Kidney (tissue), 22 donors: ENCODE measurements at places on chromosomes 6 and 20. TPM values are rescaled to one million over a fixed set of nuclear protein-coding genes. Genes with fewer than 3 reads are reported as not detected.

LIME1 gene
- polyA plus RNA-seq = 114 TPM

PGC gene
- polyA plus RNA-seq = 0.39 TPM

CCM2L gene
- 9.9 TPM for polyA plus RNA-seq

NHSL1 gene
- 4.4 TPM for polyA plus RNA-seq

EYS gene
- not detected for polyA plus RNA-seq

AGPAT4 gene
- 3.3 TPM for polyA plus RNA-seq

ZNF391 gene
- 1.5 TPM for polyA plus RNA-seq

DDX39B gene
- polyA plus RNA-seq = 183 TPM

- DNase-seq = no peak
Observed at GRCh38 chr20:31670371-31671228, 32.9 kb downstream of the COX4I2 start.

DNA sequence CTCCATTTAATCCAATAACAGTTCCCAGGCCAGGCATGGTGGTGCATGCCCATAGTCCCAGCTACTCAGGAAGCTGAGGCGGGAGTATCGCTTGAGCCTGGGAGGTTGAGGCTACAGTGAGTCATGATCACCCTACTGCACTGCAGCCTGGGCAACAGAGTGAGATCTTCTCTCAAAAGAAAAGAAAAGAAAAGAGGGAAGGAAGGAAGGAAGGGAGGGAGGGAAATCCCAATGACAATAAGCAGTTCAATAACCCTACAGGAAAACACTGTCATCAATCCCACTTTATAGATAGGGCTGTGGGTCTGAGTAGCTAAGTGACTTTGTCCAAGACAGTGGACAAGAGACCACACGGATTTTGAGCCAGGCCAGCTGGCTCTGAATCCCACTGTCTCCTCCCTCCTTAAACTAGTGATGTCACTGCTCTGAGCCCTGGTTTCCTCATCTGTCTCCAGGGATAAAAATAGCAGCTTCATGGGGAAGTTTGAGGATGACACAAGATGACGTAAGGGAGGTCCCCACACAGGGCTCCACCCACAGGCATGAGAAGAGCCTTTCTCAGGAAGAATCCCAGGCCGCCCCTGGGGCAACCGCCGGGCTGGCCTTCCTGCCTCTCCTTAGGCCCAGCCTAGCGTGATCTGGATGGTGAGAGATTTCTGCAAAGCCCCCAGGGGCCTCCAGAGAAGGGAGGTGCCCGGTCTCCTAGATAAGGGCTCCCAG lies 7.2 kb upstream of the TRIB3 start:
- DNase-seq = peak; percentile 76

GRCh38 chr6:152050451-152051195 lies 243.1 kb downstream of the ESR1 start:
- no peak for DNase-seq

DNA sequence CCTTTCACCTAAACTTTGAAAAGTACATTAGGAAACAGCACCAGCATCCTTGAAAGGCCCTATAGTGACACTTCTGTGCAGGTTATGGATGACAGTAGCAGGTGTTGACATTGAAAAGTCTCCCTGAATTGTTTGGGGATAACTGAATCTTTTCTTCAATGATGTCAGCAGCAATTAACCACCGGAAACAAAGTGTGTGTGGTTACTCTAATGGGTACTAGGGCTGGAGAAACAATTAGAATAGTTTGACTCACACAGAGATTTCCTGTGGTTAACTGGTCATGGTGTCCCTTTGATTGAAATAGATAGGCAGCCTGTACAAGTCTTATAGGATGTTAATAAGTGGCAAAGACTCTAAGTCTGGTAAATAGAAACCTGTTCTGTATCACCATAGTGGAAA lies 189.1 kb downstream of the TBX18 start:
- DNase-seq = no peak

DNA sequence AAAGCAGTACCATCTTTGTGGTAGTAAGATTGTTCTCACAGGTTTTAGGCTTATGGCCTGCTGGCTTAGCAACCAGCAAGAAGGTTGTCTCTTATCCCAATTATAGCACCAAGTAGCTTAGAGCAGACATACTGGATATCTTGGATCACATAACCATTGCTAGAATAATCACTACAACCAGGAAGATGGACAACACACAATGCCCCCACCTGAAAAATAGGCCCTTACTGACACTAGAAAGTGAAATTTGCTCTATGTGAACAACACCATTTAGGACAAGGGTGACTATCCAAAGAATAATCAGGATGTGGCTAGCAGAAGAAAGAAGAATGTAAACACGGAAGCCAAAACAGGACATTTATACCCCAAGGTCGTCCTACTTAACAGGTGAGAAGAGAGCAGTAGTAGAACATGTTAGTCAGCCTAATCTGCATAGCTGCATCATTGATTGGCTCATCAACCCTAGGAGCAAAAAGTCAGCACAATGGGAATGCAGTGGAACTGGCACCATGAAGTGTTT lies 172.7 kb upstream of the MARCKS start:
- no peak for DNase-seq

DNA sequence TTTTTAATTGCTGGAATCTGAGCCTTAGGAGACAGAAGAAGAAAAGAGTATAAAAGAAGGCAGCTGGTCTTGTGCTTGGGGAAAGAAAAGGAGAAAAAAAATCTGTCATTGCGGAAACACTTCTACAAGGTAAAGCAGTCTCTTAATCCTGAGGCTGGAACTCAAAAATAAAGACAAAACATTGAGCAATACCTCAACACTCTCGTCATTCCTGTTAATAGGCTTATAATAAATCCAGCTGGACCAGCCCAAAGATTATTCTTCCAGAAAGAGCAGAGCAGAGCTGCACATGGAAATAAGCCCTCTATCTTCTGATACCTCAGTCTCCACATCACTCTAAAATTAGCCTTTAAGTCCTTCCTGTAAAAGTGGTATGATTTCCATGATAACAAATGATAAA lies 62.0 kb upstream of the HIVEP1 start:
- DNase-seq = no peak

DNA sequence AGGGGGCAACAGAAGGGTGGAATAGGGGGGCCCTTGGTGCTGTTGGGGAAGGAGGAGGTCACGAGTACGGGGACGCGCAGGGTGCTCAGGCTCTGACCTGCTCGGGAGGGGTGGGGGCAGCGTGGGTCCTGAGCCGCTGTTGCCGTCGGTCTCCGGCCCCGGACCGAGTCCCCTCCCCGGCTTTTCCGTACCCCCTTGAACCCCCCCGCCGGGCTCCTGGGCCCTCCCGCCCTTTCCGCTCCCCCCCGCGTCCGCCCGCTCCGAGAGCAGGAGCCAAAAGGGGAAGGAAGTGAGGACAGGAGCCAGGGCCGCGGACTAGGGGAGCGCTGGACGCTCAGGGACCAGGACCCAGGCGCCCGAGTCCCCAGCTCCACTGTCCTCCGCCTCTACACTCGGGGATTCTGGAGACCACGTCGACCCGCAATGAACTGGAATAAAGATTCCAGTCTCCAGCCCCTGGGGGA lies at the start of gene RGL2:
Gene RGL2, minus strand, starts transcription at position 170 of the 464 bp plus-strand sequence. CDS start 332 bp downstream, outside the sequence.
- peak; percentile 49 for DNase-seq

- no peak for DNase-seq
Observed at GRCh38 chr6:36230371-36230770, 33.8 kb downstream of the BRPF3 start.

DNA sequence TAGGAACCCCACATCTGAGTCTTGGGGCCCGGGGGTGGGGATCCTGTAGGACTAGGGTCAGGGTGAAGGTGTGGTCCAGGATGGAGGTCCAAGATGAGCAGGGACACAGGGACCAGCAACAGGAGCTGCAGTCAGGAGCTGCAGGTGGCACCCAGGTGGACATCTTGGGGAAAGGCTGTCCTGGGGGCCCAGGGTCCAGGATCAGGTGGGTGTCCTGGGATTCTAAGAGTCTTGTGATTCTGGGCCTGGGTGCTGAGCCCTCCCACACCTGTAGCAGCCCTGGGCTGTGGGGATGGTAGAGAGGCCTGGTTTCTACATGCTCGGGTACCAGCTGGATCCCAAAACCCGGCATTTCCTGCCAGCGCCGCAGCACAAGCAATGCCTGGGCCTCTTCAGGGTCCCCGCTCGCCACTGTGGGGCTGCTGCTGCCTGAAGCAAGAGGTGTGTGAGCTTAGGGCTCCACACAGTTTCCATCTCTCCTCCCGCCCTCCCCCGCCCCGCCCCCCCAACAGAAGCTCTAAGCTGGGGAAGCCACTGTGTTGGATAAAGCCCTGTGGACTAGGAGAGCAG lies 20.7 kb downstream of the ERGIC3 start:
- no peak for DNase-seq

GRCh38 chr6:168136622-168137021 lies 57.6 kb upstream of the FRMD1 start:
- no peak for DNase-seq

GRCh38 chr6:111198841-111199240 lies 111.5 kb downstream of the SLC16A10 start:
- no peak for DNase-seq

DNA sequence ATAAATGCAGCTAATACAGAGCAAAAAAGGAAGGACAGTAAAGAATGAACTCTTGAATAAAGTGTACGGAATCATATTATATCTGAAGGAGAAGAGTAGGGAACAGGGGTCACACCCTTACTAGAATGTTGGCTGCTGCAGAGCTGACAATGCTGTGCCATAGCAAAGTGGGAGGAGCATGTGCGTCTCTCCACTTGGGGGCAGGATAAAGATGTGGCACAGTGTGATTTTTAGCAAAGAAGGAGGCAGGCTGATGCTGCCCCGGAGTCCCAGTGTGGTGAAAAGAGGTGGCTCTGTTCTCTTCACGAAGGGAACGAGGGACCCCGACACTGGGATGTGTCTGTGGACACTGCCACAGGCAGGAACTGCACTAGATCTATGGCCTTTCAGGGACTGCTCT lies 67.5 kb downstream of the INSM1 start:
- DNase-seq = no peak

DNA sequence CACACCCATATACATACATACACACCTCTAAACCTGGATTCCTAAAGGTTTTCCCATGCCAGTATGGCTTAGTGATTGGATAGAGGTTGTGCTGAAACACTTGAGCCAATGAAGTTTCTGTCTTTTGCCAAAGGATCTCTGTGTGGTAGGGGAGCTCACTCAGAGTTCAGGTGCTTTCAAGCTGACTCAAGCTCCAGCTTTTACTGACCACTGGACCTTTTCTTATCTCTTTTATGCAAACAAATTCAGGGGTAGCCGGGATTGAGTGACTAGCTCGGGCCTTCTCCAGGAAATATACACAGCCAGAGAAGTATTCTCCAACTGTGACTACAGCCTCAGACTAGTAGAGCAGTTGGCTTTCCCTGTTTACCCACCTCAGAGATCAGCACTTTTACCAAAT lies 21.5 kb upstream of the DSE start:
- DNase-seq = no peak

DNA sequence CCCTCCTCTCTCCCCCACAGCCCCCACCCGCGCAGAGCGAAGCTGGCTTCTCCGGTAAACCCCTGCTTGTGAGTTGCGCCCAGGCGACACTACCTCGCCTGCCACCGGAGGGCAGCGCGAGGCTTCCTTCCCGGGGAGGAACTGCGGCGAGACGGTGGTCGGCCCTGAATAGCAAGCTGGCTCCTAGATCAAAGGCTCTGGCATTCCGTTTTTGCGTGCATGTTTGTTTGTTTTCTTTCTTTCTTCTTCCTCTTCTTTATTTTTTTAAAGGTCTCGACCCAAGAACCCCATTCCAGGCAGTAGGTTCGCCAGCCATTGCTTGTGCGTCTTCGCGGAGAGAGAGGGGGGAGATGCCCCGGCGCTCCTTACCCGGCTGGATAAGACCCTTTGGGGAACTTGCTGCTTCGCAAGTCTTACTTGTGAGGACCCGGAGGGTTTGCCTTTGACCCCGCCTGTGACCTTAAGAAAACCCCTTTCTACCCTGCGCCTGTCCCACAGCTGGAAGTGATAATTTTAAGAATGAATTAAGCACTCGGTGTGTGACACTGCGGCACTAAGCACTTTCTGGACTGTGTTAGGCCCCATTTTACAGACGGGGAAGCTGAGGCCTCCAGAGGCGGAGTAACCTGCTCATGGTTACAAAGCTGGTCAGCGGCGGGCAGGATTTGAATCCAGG lies 92.7 kb upstream of the SIRPA start:
- peak; percentile 90 for DNase-seq

DNA sequence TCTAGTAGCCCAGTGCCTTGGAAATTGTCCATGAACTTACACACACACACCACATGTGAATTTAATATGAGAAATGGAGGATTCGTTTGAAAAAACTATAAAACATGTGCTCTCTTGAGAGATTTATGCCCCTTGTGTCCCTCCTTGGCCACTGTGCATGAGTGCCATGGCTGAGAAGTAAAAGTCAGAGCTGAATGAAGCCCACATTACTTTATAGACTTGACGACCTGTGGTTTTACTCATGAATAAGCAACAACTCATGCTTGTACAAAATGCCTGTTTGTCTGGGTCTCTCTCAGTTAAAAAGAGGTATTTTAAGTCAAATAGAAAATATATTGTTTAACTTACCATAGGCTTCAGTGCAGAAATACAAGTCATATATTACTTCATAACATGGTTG lies 102.7 kb downstream of the KCNQ5 start:
- DNase-seq = no peak

- DNase-seq = no peak
Observed at GRCh38 chr6:68544450-68544849, 90.6 kb upstream of the ADGRB3 start.

DNA sequence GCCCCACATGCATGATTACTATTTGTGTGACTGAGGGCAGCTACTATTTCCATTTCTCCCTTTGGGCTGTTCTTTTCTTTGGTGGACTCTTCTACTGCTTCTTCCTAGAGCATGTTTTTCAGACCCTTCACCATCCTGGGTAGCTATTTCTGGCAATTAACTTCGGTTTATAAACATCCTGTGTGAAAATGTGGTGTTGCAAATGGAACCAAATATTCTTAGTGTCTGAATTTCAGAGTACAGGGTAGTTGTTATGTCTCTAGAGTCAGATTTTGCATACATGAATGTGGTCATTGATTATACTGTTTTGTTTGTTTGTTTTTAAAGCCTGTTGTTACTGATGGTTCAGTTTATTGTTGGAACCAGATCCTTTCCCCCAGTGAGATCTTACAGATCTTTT lies 49.7 kb downstream of the PROKR2 start:
- DNase-seq = no peak

GRCh38 chr6:165571721-165572132 lies 91.3 kb downstream of the PDE10A start:
- DNase-seq = peak; percentile 34

DNA sequence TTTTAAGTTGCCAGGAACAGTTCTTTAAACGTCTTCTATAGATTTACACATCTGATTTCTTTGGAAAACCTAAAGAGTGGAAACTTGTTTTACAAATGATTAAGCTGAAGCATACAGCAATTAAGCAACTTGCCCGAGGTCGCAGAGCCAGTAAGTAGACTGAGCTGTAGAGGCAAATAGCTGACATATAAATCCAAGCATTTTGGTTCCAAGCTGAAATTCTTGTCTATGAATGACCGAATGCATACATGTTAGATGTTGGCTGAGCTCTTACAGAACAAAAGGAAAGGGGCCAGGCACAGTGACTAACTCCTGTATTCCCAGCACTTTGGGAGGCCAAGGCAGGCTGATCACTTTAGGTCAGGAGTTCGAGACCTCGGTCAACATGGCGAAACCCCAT lies 101.8 kb upstream of the SGK1 start:
- DNase-seq = no peak
